ENCODE measurements at places on chromosomes 2 and 18.

- DNase-seq, result no peak
Observed at GRCh38 chr2:39095624-39096023, 25.2 kb downstream of the SOS1 start.

GRCh38 chr2:212147921-212148513 is 390.6 kb downstream of the ERBB4 start:
- DNase-seq, result no peak

GRCh38 chr2:174335254-174335987 is 667 bp downstream of the SP9 start:
- DNase-seq, result no peak

DNA sequence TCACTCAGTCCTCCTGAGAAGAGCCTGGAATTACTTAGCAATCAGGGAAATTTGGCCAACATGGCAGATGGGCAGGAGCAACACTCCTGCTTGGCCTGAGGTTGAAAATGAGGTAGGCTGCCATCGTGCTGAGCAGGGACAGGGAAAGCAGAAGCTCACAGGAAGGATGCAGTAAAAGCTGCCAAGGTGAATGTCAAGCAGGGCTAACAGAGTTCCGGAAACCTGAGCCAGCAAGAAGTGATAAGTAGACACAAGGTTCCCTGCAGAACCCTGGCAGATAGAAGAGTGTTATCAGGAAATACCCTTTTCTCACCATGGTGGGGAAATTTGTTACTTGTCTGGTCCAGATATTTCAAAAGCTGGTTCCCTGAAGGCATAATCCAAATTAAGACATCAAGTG is 454.3 kb upstream of the MEX3C start:
- DNase-seq, result no peak

GRCh38 chr2:16999347-17000183 is 333.9 kb upstream of the CYRIA start:
- no peak for DNase-seq

DNA sequence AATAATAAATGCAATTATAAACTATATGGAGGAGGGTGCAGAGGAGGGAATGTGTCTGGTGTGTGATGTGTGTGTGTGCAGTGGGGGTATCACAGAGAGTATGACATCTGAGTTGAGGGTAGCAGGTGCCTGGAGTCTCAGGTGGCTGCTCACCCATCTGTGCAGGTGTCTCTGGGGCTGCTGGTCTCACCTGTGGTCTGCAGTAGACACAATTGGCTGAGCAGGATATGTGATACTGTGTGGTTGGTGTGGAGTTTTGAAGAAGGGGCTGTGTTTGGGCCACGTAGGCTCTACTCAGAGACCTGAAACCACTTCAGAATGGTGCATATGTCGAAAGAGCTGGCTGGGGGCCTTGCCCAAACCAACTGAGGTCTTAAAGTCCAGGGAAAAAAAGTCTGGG is 17.0 kb downstream of the FABP1 start:
- DNase-seq, result no peak

GRCh38 chr2:95525294-95526035 is 40.9 kb upstream of the TRIM43B start:
- DNase-seq, result no peak

GRCh38 chr2:56227811-56228210 is 44.0 kb downstream of the CCDC85A start:
- DNase-seq, result no peak
